Hypothalamus (tissue), 51 donors: ENCODE measurements at places on chromosomes 7 and 10.
A peak's percentile ranks its signal among the peaks of the same experiment; 100 is the strongest.

GRCh38 chr10:108757946-108758345, 1165.4 kb downstream of the XPNPEP1 start:
- no peak for DNase-seq

DNA sequence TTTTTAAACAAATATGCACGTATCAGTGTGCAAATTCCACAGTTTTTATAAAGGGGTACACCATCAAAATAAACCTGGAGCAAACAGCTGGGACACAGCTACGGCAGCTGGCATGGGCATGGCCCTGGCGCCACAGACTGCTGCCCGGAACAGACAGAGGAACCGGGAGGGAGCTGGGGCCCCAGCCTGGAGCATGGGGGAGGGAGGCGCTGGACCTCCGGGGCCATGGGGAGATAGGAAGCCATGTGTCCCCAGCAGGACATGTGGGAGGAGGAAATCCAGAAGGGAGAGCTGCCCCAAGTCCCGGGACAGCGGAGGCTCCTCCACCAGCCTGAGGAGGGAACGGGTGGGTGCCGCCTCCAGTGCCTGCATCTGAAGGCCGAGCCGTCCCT, 180.1 kb downstream of the MAD1L1 start:
- DNase-seq = no peak

GRCh38 chr7:18572154-18572553, 76.6 kb downstream of the HDAC9 start:
- DNase-seq = no peak

GRCh38 chr7:134045716-134046115, 81.4 kb upstream of the LRGUK start:
- DNase-seq = no peak

DNA sequence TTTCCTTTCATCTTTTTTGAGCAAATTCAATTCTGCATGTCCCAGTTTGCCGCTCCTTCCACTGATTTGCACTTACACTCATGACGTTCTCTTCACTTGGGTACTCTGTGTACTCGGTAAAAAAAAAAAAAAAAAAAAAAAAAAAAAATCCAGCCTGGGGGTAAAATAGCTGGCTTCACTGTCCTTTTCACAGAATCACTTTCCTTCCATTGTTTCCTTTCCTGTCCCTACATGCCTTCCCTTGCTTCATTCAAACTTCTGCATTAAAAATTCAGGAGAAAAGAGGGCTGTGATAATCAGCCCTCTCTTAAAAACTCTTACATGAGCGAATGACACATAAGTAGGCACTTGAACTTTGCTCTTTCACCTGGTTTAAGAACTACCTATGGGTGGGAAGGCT, 8.7 kb downstream of the ANKRD1 start:
- no peak for DNase-seq

DNA sequence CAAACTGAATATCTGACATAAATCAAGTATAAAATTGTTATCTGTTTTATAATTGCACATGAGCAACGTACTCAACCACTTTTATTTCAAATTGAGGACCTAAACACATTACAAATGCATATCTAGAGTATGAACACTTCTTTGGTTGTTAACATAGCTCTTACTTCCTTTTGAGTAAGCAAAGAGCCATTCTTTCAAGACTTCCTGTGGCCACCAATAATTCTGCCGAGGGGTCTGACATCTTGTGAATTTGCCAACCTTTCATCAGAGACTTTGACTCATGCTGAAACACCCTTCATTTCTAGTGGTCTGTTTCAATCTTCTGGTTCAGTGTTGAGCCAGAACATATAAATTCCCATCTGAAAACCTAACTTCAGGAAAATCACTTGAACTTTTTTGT, 59.4 kb downstream of the CDK14 start:
- no peak for DNase-seq

DNA sequence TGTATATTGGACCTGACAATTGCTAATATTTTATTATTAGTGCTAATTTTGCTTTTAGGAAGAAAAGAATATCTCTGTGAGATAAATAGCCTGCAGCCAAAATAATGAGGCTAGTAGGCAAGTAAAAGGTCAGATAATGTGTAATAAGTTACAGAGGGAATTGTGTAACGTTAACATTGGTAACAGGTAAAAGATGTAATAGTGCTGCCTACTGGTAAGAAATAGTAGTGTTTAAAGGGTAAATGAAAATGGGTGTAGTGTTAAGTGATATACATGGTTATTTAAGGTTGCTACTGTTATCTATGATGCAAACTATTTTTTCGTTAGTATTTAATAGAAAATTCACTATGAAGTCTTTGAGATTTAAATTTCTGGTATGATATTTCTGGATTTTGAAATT, 9.2 kb upstream of the FOXP2 start:
- DNase-seq = no peak

GRCh38 chr7:115346685-115347084, 424.8 kb downstream of the MDFIC start:
- no peak for DNase-seq

GRCh38 chr10:121800831-121801230, 127.0 kb downstream of the ATE1 start:
- DNase-seq = no peak

- DNase-seq = no peak
These were observed 59.1 kb downstream of the CDC123 start for GRCh38 chr10:12255048-12255447.

DNA sequence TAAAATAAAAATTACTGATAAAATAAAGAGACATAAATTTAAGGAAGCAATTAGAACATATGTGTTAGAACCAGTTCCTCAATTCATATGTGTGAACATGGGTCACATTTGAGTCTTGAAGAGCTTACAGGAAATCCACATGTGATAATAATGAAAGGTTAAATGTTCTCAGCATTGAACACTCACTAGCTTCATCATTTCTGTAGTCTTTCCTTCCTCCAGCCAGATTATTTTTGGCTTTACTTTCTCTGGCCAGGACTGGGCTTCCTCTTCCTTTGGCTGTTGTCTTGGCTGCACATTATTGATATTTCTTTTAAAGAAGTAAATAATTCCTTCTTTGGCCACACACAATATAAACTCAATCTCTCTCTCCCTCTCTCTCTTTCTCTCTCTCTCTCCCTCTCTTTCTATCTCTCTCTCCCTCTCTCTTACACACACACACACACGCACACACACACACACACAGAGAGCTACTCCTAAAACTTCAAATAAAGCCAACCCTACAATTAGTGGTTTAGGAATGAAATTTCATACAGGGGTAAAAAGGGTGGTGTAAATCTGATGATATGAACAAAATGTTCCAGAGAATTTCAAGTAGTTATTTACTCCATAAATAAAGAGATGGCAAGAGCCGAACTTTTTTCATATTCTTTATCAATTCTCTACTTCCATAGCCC, 171.2 kb downstream of the REEP3 start:
- no peak for DNase-seq

GRCh38 chr10:2469802-2470201, 597.5 kb upstream of the PFKP start:
- no peak for DNase-seq

- DNase-seq = no peak
These were observed 756.3 kb downstream of the REEP3 start for GRCh38 chr10:64277536-64277935.

DNA sequence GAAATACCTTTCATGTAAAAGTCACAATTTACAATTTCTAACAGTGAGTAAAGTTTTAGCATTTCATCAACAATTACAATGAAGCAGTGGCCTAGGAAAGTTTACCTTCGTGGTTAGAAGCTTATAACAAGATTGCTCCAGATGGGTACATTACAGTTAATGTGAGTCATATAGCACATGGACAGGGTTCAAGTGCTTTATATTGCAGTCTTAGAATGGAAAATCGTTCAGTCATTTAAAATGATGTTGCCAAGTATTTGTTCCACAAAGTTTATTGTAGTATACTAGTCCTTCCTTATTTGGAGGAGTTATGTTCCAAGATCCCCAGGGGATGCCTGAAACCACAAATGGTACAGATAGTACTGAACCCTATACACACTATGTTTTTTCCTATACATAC, 174.6 kb upstream of the TARP start:
- DNase-seq = no peak

- DNase-seq = no peak
These were observed 20.5 kb downstream of the ASNS start for GRCh38 chr7:97851683-97852082.

- DNase-seq = no peak
These were observed 251.1 kb upstream of the MEOX2 start for GRCh38 chr7:15937571-15937970.

- DNase-seq = no peak
These were observed 4.7 kb upstream of the CCNJ start for GRCh38 chr10:96038476-96039387.

GRCh38 chr7:50584386-50584785, 19.2 kb upstream of the DDC start:
- DNase-seq = no peak

GRCh38 chr7:158975526-158976467, 119.4 kb downstream of the DYNC2I1 start:
- no peak for DNase-seq

GRCh38 chr10:13470270-13470669, 58.5 kb downstream of the BEND7 start:
- DNase-seq = no peak

DNA sequence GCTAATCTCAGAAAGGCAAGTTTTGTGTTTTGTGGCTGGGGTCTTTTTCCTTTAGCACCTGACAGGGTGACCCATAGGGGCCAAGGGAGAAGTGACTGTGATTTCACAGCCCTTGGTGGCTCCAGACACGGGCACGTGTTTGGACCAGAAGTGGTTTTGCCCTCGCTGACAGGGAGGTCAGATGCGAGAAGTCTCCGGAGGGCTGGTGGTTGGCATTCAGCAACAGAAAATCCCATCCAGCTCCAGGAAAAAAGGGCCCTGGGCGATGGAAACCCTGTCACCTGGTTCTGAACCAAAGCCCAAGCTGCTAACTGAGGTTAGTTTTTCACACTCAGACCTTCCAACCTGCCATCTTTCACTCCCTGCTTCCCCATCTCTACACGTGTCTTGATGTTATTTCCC, 272.9 kb downstream of the TRIL start:
- DNase-seq = peak; percentile 48

DNA sequence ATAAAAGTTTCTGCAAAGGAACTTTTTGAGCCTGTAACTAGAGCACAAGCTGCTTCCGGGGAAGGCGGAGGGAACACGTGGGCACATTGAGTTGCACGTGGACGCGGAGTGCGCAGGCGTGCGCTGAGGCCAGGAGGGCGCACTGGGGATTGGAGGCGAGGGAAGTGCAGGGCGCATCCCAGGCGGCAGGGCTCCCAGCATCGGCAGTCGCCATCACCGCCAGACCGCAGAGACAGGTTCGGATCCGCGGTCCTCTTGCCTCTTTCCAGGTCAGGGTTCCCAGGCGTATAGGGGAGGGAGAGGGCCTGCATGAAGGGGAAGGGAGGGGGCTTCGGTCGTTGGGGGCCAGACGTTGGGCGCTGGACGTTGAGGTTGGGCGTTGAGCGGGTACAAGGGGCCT, at the start of gene TDRD1:
Gene TDRD1 (plus strand): TSS at position 206 of the 400 bp plus-strand sequence. CDS start 8,479 bp downstream, outside the sequence.
- no peak for DNase-seq

DNA sequence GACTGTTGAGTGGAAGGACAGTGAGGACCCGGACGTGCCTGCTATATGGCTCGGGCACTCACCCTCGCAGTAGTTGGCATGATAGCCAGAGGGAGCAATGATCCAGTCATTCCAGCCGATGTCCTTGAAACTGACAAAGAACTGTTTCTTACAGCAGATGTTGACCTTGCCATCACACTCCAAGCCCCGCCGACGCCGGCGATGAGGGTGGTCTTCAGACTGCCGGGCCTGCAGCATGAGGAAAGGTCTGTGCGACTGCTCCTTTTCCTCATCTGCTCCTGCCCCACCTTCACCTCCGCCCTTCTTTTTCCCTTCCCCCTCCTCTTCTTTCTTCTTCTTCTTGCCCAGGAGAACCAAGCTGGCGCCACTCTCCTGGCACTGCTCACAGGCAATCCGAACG, 13.1 kb downstream of the INHBA start:
- DNase-seq = no peak

GRCh38 chr7:96088579-96088978, 233.3 kb downstream of the SLC25A13 start:
- no peak for DNase-seq

- no peak for DNase-seq
These were observed 57.0 kb downstream of the HIPK2 start for GRCh38 chr7:139720705-139721231.

- no peak for DNase-seq
These were observed 18.0 kb downstream of the SPAG6 start for GRCh38 chr10:22363305-22363704.
